ENCODE measurements at places on chromosomes 5 and 9.

DNA sequence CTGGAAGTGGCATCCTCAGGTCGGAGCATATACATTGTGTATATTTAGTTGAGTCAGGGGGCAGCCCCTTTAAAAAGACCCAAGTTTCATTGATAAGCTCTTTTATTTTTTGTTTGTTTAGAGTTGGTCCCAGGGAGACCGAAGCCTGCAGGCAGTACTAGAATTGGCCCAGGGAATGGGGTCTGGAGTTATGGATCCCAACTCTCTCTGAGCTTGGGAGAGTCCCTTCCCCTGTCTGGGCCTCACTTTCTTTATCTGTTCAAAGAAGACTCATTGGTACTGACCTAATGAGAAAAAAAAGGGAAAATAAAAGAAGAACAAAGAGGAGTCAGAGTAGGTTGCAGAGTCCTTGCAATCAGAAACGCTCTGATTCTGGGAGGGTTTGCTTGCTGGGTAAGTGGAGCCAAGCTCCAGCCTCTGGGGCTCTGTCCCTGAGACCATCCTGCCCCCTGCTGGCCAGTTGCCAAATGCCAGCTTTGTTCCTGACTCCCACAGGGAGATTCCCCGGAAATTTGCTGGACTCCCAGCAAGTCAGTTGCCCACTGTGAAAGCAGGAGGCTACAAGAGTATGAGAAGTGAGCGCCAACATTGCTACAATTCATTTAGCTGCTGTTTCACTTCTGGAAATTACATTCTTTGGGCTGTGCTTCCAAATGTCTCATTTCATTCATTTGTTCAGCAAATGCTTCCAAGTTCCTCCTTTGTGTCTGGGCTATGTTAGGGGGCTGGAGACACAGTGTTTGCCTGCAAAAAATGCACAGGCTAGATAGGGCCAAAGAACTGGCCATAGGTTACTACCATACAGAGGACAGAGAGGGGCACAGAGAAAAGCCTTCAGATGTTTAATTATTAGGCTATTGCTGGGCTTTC, 156.2 kb downstream of the MELK start:
- DNase-seq, result peak; percentile 48

DNA sequence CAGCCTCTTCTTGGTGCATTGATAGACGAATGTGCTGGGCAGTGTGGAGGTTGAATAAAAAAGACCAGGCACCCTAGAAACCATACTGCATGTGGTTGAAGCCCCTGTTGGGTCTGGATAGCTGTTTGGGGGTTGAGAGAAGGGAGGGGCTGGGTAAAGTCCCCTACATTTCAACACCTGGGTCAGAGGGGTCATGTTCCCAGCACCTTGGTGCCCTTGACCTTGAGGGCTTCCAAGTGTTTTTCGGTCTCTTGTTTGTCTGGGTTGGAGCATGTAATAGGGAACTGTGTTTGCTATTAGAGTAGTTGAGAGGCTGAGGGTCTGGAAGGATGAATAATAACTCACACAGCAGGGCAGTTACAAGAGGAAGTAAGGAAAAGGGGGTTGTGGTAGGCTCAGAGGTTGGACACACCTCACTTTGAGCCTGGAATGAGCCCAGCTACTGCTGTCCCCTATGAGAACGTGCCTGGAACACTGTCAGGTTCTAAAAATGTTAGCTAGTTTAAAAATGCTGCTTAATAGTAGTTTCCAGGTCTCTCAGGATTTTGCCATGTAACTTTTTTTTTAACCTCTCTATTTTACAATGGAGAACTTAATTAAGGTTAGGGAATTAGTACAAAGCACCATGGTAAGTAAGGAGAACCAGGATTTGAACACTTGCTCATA, 155.2 kb upstream of the SPRY4 start:
- no peak for DNase-seq

GRCh38 chr5:150642567-150642927, 2.1 kb downstream of the SYNPO start:
- no peak for DNase-seq

DNA sequence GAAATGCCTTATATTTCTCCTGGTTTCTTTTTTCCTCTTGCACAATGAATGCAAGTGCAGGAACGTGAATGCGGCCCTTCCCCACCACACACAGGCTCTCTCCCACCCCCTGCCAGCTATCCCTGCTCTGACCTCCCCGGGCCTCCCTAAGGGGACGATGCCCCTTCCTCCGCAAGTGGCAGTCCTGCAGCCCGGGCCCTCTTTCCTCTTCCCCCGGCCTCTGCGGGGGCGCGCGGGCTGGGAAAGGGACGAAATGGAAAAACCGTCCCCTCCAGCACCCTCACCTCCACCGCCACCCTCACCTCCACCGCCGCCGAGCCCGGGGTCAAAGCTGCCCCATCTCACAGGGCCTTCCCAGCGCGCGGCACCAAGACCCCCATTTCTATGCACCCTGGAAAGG, 44.7 kb downstream of the GAS1 start:
- DNase-seq, result no peak

- no peak for DNase-seq
Observed at GRCh38 chr5:176995896-176996767, 10.4 kb downstream of the UIMC1 start.

- no peak for DNase-seq
Observed at GRCh38 chr5:57246426-57246825, 72.6 kb downstream of the GPBP1 start.
